ENCODE measurements at places on chromosomes 6 and 20.

GRCh38 chr20:32648761-32649650 is 24.7 kb downstream of the C20orf203 start:
- H3K4me1 ChIP-seq, result peaks cover 5% of the 10 kb centered on the region
- no peak overlapping the region for H3K27ac ChIP-seq
- H3K27me3 ChIP-seq, result peaks cover 4% of the 10 kb centered on the region
- H3K4me3 ChIP-seq, result no peak overlapping the region

DNA sequence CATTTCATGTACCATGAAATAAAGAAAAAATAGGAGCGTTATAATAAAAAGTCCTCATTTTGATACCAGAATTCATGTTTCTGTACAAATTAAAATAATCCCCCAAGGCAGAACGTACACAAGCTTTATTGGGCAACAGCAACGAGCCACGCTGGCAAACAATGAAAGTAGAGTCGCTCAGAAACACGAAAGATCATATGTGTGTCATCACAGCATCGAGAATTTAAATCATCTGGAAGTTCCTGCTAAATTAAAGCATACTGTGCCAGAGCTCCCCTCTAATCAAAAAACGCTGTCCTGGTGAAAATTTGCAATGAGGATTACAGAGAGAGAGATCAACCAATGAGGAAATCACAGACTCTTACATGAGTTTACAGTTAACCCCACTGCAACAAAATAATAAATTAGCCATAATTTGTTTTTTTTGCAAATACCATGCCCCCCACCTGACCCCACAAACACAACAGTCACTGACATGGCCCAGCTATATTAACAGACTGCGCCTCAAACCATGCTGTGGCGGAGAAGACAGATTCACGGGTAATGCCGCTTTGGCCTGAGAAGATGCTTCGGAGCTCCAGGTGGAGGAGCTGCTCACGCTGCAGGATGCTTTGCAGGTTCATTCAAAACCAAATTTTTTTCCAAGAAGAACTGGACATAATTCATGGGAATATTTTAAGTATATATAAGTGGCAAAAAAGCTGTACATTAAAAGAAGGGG is 54.3 kb upstream of the NFATC2 start:
- peaks cover 29% of the 10 kb centered on the region for H3K4me1 ChIP-seq
- peaks cover 2% of the 10 kb centered on the region for H3K27me3 ChIP-seq
- H3K4me3 ChIP-seq, result no peak overlapping the region
- H3K27ac ChIP-seq, result no peak overlapping the region

DNA sequence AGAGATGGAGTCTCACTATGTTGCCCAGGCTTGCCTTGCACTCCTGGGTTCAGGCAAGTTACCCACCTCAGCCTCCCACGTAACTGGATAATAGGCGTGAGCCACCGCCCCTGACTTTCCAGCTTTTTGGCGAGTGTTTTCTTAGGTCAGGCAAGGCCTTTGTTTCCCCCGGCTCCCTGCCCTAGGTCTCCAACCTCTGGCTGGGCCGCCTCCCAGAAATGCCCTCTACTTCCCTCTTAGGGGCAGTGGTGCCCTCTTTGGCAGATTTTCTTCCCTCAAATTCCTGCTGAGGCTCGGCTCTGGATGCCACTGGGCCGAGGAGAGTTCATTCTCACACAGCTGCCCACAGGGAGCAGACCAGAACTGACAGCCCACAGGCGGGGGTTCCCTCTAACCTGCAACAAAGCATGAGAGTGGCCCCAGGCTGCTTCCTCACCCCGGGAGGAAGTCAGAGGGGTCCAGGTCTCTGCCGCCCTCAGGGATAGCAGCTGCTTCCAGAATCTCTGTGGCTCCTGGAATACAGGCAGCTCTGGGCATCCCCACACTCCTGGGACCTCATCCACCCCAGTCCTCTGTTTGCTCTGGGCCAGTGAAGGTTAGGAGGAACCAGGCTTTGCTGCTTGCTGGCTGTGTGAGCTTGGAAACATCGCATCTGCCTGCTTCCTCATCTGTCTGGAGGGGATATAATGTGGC is 56.5 kb downstream of the TCP11 start:
- no peak for DNase-seq
- H3K4me1 ChIP-seq, result peaks cover 24% of the 10 kb centered on the region
- H3K4me3 ChIP-seq, result no peak overlapping the region
- H3K27ac ChIP-seq, result no peak overlapping the region

GRCh38 chr6:104324301-104324700 is 535.4 kb downstream of the HACE1 start:
- H3K27me3 ChIP-seq, result no peaks in the 10 kb centered on the region
- no peaks in the 10 kb centered on the region for H3K36me3 ChIP-seq
- no peak overlapping the region for H3K4me3 ChIP-seq
- H3K27ac ChIP-seq, result no peak overlapping the region
- H3K4me1 ChIP-seq, result no peaks in the 10 kb centered on the region

All from HFFc6 (cell line).